Activated T-helper 2 cell treated with anti-CD3 and anti-CD28 coated beads, Interferon-gamma antibody, Interleukin-2, Interleukin-4, amounts not matched to agents 10 μg/mL and 5 μg/mL and 100 μg/mL, durations not matched to agents 14 hours and 24 hours and 36 hours (primary cell): ENCODE measurements at places on chromosomes 7 and 10. TPM values are rescaled to one million over a fixed set of nuclear protein-coding genes. Genes with fewer than 3 reads are reported as not detected.

- no peak for DNase-seq
Measured at GRCh38 chr10:47152861-47153349, 147.1 kb upstream of the GDF10 start.

The MSMB gene
- not detected in 2 replicates for total RNA-seq

The SORCS1 gene
- 0.09 and 0.21 TPM in 2 replicates for total RNA-seq

The ATP6V0E2 gene
- 50.2 and 54.3 TPM in 2 replicates for total RNA-seq

The FGL2 gene
- total RNA-seq, result 1.1 and 1.2 TPM in 2 replicates
